ENCODE measurements at places on chromosomes 12 and 14. TPM values are rescaled to one million over a fixed set of nuclear protein-coding genes. Genes with fewer than 3 reads are reported as not detected.

DNA sequence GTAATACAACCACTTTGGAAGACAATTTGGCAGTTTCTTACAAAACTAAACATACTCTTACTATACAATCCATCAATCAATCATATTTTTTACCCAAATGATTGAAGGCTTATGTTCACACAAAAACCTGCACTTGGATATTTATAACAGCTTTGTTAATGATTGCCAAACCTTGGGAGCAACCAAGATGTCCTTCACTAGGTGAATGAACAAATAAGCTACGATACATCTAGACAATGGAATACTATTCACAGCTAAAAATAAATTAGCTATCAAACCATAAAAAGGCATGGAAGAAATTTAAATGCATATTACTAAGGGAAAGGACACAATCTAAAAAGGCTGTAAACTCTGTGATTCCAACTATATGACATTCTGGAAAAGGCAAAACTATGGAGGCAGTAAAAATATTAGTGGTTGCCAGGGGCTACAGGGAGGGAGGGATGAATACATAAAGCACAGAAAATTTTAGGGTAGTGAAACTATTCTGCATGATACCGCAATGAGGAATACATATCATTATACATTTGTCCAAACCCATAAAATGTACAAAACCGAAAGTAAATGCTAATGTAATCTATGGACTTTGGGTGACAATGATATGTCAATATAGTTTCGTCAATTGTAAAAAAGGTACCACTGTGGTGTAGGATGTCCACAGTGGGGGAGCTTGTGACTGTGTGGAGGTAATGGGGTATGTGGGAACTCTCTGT is 70.5 kb downstream of the GPR65 start:
- DNase-seq: no peak

The CCDC184 gene
- 15.4 TPM for total RNA-seq

GRCh38 chr14:61561104-61561503 is 134.2 kb upstream of the HIF1A start:
- DNase-seq: no peak

- no peak for DNase-seq
Observed at GRCh38 chr14:56118611-56119181, 485 bp downstream of the PELI2 start.

DNA sequence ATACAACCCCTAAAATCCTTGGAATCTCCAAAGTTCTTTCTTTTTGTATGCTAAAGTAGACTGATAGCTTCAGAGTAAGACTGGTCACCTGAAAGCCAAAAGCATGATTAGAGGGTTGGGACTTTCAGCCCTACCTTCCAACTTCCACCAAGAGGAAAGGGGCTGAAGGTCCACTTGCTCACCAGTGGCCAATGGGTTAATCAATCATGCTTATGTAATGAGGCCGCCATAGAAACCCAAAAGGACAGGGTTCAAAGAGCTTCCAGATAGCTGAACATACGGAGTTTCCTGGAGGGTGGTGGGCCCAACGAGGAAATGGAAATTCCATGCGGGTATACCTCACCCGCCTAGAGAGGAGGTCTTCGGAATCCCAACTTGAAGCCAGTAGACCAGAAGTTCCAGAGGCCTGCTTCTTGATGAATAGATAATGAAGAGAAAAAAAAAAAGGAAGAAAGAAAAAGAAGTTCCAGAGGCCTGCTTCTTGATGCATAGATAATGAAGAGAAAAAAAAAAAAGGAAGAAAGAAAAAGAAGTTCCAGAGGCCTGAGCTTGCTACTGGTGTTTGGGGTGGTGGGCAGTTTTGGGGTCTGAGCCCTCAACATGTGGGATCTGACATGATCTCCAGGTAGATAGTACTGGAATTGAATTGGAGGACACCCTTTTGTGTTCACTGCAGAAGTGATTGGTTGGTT is 11.2 kb upstream of the BTG1 start:
- DNase-seq: no peak

The SERPINA3 gene
- total RNA-seq: 206 TPM

DNA sequence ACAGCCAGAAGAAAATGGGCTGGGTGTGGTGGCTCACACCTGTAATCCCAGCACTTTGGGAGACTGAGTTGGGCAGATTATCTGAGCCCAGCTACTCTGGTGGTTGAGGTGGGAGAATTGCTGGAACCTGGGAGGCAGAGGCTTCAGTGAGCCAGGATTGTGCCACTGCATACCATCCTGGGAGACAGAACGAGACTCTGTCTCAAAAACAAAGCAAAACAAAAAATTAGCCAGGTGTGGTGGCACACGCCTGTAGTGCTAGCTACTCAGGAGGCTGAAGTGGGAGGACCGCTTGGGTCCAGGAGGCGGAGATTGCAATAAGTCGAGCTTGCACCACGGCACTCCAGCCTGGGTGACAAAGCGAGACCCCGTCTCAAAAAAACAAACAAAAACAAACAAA is 3.8 kb upstream of the EMP1 start:
- DNase-seq: no peak

The GPR65 gene
- total RNA-seq: 1.7 TPM

DNA sequence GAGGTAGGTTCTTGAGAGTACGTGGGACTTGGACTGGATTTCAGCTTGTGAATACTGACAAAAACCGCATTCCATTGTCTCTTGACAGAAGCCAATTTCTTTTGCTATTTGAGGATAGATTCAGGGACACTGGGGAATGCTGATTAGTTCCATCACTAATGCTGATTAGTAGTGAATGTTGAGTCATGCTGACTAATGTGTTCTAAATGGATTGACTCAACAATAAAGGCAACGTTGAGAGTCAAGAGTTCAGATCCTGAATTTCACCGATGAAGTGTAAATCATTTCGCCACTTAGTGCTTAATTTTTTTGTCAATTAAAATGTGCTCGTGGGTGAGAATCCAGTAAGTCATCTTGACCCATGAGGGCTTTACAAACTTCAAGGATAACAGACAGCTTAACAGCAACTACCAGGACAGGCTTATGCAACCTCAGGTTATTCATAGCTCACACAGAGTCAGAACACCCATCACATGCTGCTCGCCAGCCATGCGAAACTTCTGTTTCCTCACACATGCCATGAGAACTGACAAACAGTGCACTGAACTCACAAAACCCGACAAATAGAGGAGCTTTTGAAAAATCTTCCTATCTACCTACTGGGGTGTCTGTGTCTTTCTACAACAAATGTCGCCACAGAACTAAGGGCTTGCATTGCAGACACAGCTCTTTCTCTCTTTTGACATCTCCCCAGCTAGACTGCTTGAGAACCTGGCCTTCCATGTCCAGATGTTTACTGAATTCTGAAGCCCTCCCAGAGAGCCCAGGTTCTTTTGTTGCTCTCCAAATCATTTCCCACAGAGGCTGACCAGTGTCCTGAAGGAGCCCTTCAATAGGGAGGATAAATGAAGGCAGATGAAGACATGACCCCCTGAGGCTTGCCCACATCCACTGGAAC is 316.4 kb downstream of the ZFP36L1 start:
- peak; percentile 31 for DNase-seq

GRCh38 chr14:32427726-32428528 is 98.8 kb downstream of the AKAP6 start:
- no peak for DNase-seq

The CCDC60 gene
- total RNA-seq: not detected

The OAS2 gene
- 4.0 TPM for total RNA-seq

- DNase-seq: no peak
Observed at GRCh38 chr12:111393700-111394300, 11.9 kb upstream of the SH2B3 start.

DNA sequence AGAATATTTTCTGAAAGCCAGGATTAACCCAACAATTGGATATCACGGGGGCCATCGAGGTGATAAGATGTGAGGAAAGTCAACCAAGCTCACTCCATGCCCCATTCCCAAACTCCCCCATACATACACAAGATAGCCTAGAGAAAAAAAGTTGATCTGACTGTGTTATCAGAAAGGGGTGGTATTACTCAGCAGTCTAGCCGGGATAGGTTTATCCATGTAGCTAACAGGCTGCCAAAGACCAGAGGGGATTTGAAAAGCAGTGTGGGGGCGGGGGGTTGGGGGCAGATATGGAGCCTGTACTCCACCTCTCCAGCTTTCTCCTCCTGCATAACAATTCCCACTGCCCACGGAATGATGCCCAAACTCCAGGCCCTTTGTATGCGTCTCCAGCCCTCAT is 13.2 kb upstream of the MAP1LC3B2 start:
- no peak for DNase-seq

GRCh38 chr14:97489750-97490149 is 692.6 kb downstream of the VRK1 start:
- no peak for DNase-seq

DNA sequence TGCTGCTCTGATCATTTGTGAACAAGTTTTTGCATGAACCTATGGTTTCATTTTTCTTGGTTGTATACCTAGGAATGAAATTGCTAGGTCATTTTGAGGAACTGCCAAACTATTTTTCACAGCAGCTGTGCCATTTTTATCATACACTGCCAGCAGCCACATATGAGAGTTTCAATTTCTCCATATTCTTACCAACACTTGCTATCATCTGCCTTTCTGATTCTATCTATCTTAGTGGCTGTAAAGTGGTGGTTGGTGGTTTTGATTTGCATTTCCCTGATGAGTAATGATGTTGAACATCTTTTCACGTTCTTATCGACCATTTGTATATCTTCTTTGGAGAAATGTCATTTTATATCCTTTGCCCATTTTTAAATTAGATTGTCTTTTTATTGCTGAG is 146.1 kb downstream of the C12orf75 start:
- DNase-seq: no peak

DNA sequence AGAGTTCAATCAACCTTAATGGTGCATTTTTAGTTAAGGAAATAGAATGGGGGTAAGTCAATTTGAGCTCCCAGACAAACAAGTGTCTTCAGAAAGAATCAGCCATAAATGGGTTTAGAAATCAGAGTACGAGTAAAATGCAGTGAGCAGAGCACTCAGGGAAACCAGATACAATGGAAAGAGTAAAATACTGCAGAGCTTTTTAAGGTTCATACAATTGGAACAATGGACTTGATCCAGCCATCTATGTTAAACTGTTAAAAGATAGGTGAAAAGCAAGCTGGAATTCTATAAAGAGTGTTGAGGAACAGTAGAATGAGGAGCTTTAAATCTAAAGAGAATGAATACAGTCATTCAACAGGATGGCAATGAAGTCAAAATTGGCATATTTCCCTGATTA is 23.8 kb upstream of the PCNX4 start:
- DNase-seq: no peak

The LPAR5 gene
- total RNA-seq: 4.6 TPM

DNA sequence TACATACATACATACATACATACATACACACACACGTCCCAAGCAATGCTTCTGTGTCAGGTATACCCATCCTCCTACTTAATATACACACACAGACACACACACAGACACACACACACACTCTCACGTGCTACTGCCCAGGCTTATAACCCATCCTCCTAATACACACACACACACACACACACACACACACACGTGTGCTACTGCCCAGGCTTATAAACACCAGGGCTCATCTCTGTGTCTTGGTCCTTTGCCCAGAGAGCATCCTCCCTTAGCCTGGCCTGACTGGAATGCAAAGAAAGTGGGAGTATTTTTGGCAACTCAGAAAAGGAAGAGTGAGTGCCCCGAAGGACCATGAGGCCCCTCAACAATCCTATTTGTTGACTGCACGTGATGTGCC is 129.0 kb downstream of the RBM19 start:
- no peak for DNase-seq

DNA sequence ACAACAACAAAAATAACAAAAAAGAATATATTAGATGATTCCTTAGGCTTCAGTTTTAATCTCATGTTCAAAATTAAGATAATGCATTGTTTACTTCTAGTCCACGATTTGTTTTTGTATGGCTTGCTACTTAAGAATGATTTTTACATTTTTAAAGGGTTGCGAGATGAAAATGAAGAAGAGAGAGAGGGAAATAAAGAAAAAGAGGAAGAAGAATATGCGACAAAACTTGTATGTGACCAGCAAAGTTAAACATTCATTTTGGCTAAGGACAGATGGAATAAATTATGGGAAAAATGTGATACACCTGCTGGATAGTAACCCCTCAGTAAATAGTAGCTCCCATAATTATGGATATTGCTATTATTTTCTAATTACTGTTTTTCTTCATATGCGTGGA is 1.2 kb upstream of the GIT2 start:
- DNase-seq: no peak

The LMNTD1 gene
- 2.6 TPM for total RNA-seq

DNA sequence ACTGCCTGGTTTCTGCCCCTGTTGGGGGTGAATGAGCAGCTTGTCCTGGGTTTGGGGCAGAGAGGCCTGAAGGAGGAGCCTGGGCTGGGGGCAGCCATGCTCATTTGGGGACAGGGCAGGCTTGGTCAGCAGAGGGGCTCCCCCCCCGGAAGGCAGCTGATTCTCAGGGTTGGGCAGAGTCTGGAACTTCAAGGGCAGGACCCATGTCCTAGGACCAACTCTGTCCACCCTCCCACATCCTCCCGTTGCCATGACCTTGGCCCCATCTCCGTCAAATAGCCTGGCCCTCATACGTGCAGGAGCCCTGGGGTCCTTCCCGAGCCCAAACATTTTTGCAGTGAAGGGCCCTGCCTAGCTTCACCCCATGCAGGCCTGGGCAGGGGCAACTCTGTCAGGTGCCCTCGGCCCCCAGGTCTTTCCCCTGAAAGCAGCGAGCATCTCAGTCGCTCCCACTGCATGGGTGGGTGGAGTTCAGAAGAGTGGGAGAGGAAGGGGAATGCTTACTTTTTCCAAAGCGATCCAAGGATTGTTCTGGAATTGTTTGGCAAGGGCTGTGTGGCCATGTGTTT is 32.6 kb downstream of the TNFAIP2 start:
- DNase-seq: no peak

The ANO6 gene
- total RNA-seq: 21.6 TPM

DNA sequence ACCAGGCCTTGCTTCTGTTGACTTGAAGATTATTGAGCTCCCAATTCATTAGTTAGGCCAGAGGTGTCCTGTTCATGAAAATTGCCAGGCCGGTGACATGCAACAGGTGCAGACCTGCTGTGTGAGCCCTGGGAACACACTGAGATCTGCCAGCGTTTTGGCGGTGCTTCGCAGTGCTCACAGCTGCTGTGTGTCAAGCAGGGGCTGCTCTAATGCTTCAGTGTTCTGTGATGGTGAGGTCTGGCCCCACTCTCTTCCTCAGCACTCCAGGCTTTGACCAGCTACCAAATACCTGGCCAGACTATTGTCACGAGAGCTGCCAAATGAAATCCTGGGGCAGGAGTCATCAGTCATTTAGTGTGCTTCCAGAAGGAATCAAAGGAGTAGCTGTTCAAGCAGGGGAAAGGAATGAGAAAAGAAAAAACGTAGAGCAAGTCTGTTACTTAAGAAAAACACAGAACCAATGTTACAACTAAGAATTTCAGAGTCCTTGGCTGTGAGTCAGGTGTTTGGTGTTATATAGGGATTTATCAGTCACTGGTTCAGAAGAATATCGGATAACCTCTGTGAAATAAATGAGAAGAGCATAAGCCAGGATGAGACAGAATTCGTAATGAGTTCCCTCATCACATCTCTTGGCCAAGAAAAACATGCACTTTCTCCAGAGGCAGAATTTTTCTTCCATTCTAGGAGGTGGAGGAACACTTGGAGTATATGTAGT is 150.8 kb downstream of the FBXL14 start:
- no peak for DNase-seq

The C12orf54 gene
- total RNA-seq: 3.7 TPM

- no peak for DNase-seq
Observed at GRCh38 chr14:99512110-99512449, 30.9 kb downstream of the CCNK start.

All from dorsolateral prefrontal cortex (tissue), 122 donors.